ENCODE measurements at places on chromosomes 12 and 14. TPM values are rescaled to one million over a fixed set of nuclear protein-coding genes. Genes with fewer than 3 reads are reported as not detected.

- DNase-seq = no peak
- H3K27ac ChIP-seq = no peak overlapping the region
- H3K36me3 ChIP-seq = no peaks in the 10 kb centered on the region
These were observed 49.2 kb upstream of the PRICKLE1 start for GRCh38 chr12:42638697-42639096.

The LRRIQ1 gene
- not detected for total RNA-seq

DNA sequence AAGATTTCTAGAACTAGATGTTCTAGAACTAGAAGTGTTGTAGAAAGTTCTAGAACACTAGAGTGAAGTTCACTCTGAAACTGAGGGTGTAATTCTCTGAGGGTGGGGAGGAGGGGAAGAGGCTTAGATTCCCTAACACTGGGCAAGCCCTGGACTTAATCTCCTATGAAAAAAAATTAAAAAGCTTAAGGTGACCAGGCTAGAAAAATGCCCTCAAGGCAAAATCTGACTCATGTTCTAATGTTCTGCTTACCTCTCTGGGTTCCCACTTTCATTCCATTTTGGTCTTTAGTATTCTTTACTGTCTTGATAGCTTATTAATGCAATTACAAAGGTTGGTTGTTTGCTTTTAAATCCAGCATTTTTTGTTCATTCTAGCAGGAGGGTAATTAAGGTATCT, 101.5 kb downstream of the KICS2 start:
- no peak overlapping the region for H3K4me3 ChIP-seq
- no peaks in the 10 kb centered on the region for H3K27me3 ChIP-seq
- H3K27ac ChIP-seq = no peak overlapping the region
- no peaks in the 10 kb centered on the region for H3K36me3 ChIP-seq

DNA sequence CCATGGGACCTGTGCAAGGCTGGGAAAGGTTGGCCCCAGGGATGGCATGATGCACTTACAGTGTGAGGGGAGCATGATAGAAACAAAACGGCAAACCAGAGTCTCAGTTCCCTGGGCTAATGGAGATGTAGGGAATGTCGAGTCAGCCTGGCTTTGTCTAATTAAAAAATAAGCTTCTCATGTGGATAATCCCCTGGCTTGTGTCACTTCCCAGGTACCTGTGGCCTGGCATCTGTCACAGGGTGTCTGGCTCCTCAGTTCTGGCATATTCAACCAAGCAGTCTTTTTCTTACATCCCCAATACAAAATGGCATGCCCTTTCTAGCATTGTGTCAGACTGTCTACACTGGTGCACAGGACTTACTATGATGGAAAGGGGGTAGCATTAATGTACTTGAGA, 261.4 kb downstream of the GRIN2B start:
- H3K4me3 ChIP-seq = no peak overlapping the region
- DNase-seq = no peak
- H3K27me3 ChIP-seq = no peaks in the 10 kb centered on the region

DNA sequence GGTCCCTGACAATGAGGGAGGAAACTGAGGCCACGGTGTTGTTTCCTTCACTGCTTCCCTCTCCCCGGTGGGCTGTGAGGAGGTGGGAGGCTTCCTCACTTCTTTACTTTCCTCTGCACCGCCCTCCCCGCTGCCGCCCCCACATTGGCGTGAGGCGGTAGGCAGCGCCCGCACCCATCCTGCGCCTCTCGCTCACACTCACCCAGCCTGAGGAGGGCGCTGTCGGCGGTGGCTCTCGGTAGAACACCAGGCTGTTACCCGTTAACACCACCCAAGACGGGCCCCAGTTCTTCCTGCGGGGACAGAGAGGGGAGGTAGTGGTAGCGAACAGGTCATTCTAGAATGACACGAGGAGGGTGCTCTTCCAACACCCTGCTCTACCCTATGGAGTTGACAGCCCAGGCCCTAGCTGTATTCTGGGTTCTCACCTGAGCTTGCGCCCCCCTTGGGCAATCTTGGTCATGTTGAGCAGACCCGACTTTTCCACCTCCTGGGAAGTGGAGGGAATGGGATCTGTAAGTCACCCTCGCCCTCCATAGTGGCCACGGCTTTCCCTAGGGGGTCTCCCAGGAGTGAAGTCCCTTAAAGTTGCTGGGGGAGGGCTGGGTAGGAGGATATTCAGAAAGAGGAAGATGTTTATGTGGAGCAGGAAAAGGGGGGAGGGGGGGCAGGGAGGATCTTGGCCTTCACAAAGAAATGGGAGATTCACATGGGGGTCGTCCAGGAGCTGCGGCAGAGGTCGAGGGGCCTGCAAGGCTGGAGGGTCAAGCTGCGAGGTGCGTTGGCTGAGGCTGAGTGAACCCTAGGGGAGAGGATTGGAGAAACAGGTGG, 3.3 kb downstream of the ARHGAP9 start:
- DNase-seq = no peak
- no peaks in the 10 kb centered on the region for H3K27me3 ChIP-seq
- H3K4me3 ChIP-seq = no peak overlapping the region
- peaks cover 21% of the 10 kb centered on the region for H3K4me1 ChIP-seq
- no peak overlapping the region for H3K27ac ChIP-seq

DNA sequence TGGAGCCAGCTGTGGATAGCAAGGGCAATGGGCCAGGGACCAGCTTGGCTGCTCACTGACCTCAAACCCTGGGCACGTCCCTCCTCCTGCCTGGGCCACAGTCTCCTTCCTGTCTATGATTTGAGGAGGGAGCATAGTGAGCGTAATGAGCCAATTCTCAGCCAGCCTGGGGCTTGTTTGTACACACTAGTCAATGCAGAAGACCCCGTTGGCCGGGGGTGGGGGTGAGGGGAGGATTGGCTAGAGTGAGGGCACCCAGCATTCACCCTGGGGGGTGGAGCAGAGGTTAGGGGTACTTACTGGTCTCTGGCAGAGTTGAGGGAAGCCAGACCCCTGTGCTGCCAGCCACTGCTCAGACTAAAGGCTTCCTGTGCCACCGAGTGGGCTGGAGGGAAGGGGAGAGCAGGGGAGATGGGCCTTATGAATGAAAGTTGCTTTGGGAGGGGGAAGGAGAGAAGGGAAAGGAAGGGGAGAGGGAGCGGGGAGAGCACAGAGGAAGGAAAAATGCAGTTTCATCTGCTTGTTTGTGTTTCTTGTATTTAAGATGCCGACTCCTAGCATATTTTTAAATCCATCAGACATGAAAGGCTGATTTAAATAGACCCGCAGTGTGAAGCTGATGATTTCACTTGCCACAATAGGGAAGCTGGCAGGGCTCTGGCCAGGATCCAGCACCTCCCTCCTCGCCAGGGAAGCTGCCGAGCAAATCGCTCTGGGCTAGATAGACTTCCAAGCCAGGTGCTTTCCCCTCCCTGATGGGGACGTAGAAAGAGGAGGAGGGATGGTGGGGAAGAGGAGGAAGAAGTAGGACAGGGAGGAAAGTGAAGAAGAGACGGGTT, 114.0 kb downstream of the PRMT8 start:
- no peaks in the 10 kb centered on the region for H3K27me3 ChIP-seq
- H3K4me3 ChIP-seq = no peak overlapping the region
- H3K4me1 ChIP-seq = no peaks in the 10 kb centered on the region
- peaks cover 9% of the 10 kb centered on the region for H3K36me3 ChIP-seq
- no peak for DNase-seq

DNA sequence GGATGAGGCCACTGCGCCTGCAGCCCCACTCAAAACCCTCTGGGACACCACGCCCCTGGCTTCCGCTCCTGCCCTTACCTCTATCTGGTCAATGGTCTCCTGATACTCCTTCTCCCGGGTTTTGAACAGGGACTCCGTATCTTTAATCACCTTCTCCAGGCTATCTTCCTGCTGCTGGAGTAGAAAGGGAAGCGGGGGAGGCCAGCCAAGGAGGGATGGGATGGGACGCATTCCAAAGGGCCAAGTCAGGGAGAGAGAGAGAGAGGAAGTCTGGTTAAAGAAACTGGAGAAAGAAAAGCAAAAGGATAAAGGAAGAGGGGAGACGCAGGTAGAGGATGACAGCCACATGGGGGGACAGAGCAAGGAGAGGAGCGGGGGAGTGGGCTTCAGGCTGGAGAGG, 7.9 kb downstream of the IFFO1 start:
- no peaks in the 10 kb centered on the region for H3K27me3 ChIP-seq
- H3K4me3 ChIP-seq = no peak overlapping the region
- H3K27ac ChIP-seq = no peak overlapping the region
- DNase-seq = no peak
- peaks cover 15% of the 10 kb centered on the region for H3K36me3 ChIP-seq

GRCh38 chr12:94721173-94721572, 70.8 kb upstream of the TMCC3 start:
- H3K27me3 ChIP-seq = no peaks in the 10 kb centered on the region
- peak overlapping the region; percentile 25 for H3K27ac ChIP-seq
- no peaks in the 10 kb centered on the region for H3K36me3 ChIP-seq
- H3K4me1 ChIP-seq = peaks cover 32% of the 10 kb centered on the region
- H3K4me3 ChIP-seq = no peak overlapping the region

The SERPINA1 gene
- total RNA-seq = not detected

GRCh38 chr12:53053218-53054111, 3.6 kb downstream of the TNS2 start:
- H3K4me3 ChIP-seq = peak overlapping the region; percentile 74
- peaks cover 14% of the 10 kb centered on the region for H3K4me1 ChIP-seq
- no peaks in the 10 kb centered on the region for H3K36me3 ChIP-seq
- H3K27me3 ChIP-seq = no peaks in the 10 kb centered on the region
- no peak overlapping the region for H3K27ac ChIP-seq

GRCh38 chr14:101223561-101224162, 320.1 kb upstream of the RTL1 start:
- no peaks in the 10 kb centered on the region for H3K27me3 ChIP-seq
- no peak for DNase-seq
- no peak overlapping the region for H3K4me3 ChIP-seq
- no peaks in the 10 kb centered on the region for H3K4me1 ChIP-seq
- H3K27ac ChIP-seq = no peak overlapping the region
- no peaks in the 10 kb centered on the region for H3K36me3 ChIP-seq

GRCh38 chr14:73634011-73634833, 10.6 kb upstream of the DNAL1 start:
- no peak overlapping the region for H3K4me3 ChIP-seq
- no peak overlapping the region for H3K27ac ChIP-seq
- no peaks in the 10 kb centered on the region for H3K36me3 ChIP-seq
- DNase-seq = no peak
- H3K4me1 ChIP-seq = no peaks in the 10 kb centered on the region

The PRB4 gene
- not detected for total RNA-seq

The IAPP gene
- not detected for total RNA-seq

- DNase-seq = peak; percentile 19
- H3K36me3 ChIP-seq = peaks cover 4% of the 10 kb centered on the region
- H3K4me1 ChIP-seq = no peaks in the 10 kb centered on the region
- H3K27me3 ChIP-seq = no peaks in the 10 kb centered on the region
These were observed 244.3 kb upstream of the NOVA1 start for GRCh38 chr14:26841920-26842741.

The EML1 gene
- not detected for total RNA-seq

Measured in Karpas-422 (cell line).